ENCODE measurements at places on chromosomes 12 and 14. TPM values are rescaled to one million over a fixed set of nuclear protein-coding genes. Genes with fewer than 3 reads are reported as not detected.

Gene OVCH1
- 1.2 TPM for total RNA-seq

Gene OR11G2
- total RNA-seq: not detected

Gene PTHLH
- total RNA-seq: not detected

Gene RIMBP2
- total RNA-seq: 39.5 TPM

Gene RDH12
- total RNA-seq: 0.31 TPM

Gene ITGA7
- total RNA-seq: 6.2 TPM

Gene CNOT2
- 248 TPM for total RNA-seq

Gene ZNF385A
- total RNA-seq: 1.1 TPM

Gene LRRIQ1
- total RNA-seq: 7.0 TPM

Measured in occipital lobe (tissue), 3 donors.